IPS DF 6.9 (cell line): ENCODE measurements at places on chromosomes 12 and 14.

DNA sequence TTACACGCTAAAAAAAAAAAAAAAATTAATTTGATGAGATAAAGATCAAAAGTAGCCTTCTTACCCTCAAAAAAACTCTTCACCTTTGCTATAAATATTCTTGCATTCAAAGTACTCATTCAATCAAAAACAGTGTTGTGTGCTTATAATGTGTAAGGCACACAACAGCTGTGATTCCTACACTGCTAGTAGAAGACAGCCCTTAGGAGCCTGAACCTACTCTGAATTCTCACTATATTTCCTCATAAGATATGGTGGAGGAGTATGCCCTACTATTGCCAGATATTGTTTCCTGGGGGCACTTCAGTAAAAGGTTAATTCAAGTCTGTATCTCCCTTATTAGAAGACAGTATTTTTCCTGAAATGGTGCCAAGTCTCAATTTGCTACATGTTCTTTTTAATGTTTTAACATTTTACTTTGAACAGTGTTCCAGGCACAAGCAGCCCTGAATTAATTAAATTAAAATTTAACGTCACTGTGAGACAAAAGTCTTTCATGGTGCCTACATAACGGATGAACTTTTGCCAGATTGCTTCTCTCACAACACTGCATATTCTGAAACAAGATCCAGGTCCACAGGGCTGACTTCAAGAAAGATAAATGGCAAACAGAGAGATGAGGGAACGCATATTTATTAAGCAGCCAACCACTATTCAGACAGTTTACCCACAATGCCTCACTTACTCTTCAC is 19.3 kb downstream of the PPP2R5E start:
- no peak for DNase-seq

- no peak for DNase-seq
These were observed 23.1 kb downstream of the AEBP2 start for GRCh38 chr12:19462406-19462805.

- DNase-seq: no peak
These were observed 21.7 kb downstream of the BORCS5 start for GRCh38 chr12:12378616-12379015.

GRCh38 chr12:20101046-20101445 is 267.3 kb upstream of the PDE3A start:
- DNase-seq: no peak

GRCh38 chr12:115916910-115917668 is 360.4 kb downstream of the MED13L start:
- DNase-seq: peak; percentile 71

- DNase-seq: no peak
These were observed 25.8 kb downstream of the TMEM120B start for GRCh38 chr12:121738340-121738858.

DNA sequence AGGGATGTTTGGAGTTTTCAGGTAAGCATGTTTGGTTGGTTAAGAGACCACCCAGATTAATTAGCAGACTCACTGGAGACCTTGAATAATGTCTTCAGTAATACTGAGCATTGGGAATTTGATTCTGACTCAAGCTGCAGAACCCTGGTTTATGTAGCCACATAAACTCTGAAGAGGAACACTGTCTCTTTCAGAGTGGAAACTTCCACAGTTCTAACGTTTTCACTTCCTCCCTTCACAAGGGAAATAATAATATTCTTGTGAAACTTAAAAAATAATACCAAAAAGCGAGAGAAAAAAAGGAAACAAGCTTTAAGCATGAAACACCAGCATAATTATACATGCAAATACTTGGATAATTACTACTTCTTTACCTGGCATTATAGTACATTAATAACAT is 40.0 kb upstream of the ST8SIA1 start:
- no peak for DNase-seq

DNA sequence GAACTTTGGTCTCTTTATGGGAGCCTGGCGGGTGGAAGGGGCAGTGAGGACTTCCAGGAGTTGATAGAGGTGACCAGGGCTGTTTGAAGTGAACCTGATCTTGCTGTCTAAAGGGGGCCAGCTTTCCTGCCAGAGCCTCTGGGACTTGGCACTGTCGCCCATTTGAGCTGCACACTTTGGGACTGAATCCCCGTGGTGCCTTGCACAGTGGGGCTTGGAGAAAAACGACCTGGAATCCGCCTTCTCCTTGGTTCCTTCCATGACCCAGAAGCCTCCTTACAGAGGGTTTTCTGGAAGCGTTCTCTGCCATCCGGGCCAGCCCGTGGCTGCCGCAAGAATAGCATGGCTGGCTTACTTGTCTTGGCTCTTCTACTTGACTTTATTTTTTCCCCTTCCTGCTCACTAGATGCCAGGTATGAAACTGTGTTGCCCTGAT is 2.0 kb downstream of the RFLNA start:
- DNase-seq: no peak

DNA sequence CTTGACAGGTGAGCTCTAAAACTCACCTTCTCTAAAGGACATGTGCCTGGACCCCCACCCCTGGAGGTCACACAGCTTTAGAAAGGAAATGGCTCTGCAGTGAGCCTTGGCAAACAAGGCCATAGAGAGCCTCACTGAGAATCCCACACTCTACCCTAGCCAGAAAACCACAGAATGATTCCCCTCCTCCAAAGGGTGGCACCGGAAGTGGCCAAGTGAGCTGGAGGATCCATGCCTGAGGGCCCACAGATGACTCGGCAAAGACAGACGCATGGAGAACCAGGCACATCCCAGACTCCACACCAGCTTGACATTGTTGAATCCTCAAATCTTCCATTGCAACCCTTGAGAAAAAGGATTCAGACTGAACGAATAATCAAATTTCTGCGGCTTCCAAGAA is 54.2 kb upstream of the PTHLH start:
- DNase-seq: no peak

- no peak for DNase-seq
These were observed 1.6 kb downstream of the SLC6A12 start for GRCh38 chr12:212415-212714.
